Activated T-cell treated with anti-CD3 and anti-CD28 coated beads for 4 hours (primary cell): ENCODE measurements at places on chromosomes 7 and 10.

GRCh38 chr7:26616235-26616634, 248.2 kb downstream of the SKAP2 start:
- DNase-seq, result no peak

DNA sequence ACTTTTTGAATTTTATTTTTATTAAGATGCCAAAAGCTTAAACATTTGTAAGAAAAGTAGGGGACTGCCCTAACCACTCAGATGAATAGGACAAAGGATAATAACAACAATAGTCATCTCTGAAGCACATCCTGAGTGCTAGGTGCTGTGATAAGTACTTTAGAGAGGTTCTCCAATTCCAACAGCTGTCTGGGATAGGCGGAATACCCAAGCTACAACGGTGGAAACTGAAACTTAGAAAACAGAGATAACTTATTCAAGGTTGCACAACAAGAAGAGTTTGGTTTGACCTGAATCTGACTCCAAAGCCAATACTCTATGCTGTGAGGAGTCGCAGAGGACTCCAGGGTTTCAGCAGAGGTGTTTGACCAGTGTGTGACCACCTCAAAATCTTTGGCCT, 2.0 kb downstream of the RTKN2 start:
- no peak for DNase-seq

- no peak for DNase-seq
These were observed 3.0 kb downstream of the ZNF488 start for GRCh38 chr10:47381103-47381395.

DNA sequence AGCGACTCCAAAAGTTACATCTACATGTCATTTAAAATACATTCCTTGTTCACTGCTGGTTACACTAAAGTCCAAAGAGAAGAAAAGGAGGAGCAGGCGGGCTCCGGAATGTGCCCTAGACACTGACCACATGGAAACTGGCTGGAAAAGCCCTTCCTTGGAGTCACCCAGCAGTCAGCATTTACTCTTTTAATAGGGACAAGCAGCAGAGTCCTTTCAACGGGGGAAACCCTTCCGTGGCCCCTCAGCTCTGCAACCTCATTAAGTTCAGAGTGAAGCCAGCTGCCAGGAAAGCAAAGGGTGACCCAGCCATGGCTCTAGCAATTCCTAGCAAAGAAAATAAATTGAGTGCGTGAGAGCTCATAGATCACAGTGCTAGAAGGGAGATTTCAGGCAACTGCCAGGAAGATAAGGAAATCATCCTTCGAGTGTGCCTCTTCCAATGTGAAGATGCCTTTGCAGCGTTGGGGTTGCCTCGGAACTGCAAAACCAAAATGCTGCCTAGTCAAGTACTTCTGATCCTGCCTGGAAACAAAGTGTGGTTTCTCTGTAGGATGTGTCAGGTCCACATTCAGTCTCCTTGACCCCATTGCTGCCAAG, 101.6 kb downstream of the SORBS1 start:
- no peak for DNase-seq

- no peak for DNase-seq
These were observed 181.3 kb downstream of the RTKN2 start for GRCh38 chr10:62087329-62087728.

- DNase-seq, result no peak
These were observed 75.1 kb downstream of the CRPPA start for GRCh38 chr7:16345979-16346958.

DNA sequence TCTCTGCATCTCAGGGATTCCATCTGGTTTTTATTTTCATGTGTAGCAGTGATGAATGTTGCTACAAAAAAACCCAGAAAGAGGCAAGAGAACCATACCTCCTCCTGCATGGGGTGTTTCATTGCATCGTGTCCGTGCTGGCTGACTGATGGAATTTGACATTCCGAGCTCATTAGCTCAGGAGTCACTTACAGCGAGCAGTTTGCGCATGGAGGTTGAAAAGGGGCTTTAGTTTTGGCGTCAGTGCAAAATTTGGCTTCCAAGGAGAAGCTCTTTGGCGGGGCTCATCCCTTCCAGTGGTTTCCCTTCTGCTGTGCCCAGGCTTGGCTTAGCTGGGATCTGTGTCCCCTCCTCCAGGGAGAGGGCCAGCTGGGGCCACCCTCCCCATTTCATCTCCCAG, 25.8 kb downstream of the EMX2 start:
- DNase-seq, result no peak

DNA sequence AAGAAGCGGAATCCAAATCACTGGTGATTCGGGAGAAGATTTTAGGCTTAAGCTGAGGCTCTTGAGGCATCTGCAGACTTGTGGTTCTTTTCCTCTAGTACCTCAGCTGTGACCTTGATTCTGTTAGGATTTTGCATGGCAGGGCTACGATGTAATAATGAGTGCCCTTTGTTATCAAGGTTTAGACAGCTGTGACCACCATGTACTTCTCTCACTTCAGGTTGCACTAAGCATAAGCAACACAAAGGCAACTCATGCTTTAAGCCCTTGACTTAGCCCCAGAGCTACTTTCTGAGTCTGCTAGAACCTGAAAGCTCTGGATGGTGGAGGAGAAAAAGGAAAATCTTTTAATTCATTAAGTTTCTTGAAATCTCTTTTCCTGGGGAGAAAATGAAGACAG, 1052.3 kb upstream of the PHF14 start:
- DNase-seq, result no peak

DNA sequence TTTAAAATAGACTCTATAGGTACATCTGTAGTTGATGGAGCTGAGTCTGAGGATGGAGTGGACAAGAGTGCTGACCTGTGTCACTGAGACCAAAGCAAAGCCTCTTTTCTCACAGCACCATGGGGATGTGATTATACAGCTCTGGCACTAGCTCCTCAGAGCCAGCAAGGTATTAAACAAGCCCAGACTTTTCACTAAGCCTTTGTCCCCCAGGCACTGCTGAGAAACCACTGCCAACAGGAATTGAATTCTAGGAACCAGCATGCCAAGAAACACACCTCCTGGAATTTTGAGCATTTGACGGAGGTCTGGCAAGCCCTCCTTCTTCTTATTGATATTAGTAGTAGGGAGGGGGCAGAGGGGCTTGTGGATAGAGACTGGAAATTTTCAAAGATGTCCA, 147.0 kb downstream of the C1GALT1 start:
- DNase-seq, result no peak

DNA sequence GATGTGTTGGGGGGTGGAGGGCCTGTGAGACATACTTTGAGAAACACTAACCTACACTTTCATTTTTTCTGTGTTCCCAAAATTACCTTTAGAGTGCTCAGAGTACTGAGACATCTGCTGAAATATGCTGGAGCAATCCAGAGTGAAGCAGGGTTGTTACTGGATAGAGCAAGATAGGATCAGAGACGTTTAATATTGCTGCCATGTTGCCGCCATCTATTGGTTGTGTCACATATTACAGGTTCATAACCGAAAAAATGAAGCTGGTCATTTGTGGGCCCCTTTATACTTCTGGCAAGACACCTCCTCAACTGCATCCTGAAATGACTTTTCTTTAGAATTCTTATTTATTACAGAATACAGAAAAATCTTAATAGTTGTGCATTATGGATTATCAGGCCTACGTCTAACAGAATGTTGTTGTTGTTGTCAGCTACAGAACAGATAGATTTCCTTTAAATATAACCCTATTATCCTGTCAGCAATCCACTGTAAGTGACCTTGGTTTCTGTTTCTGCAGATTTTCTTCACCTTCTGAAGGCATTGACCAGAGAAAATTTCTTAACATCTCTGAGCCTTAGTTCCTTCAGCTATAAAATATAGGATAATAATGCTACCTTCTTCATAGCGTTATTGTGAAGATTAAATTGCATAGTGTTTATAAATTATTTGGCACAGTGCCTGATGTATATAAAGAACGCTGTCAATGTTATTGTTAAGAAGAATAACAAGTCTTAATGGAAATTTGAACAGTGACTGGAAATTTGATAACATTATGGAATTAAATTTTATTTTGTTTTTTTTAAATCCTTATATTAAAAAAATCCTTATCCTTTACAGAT, 16.2 kb upstream of the DLD start:
- DNase-seq, result peak; percentile 13

DNA sequence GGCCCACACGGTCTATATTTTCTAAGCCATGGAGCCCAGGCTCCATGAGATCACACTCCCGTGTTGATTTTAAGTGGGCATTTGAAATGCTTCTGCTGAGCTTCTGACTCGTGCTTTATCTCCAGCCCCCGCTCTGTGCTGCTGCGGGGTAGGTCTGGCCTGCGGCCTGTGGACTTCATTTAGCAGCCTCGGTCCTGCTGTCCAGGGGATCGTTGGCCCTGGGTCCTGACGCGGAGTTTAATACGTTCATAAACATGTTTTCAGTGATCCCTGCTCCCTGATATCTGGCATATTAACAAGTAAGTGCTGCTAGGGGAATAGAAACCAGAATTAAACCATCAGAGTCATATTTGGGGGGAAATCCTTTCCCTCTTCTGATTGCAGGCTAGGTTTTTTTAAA, 540.3 kb upstream of the MGMT start:
- DNase-seq, result no peak

GRCh38 chr7:1087952-1088920, at the start of gene GPER1:
Gene GPER1 (plus strand): TSS chr7:1088113. CDS start chr7:1091729, 3,616 bp downstream.
- no peak for DNase-seq
